ENCODE measurements at places on chromosomes 5 and 9.

GRCh38 chr9:37675661-37676060 lies 24.9 kb downstream of the FRMPD1 start:
- DNase-seq, result no peak

GRCh38 chr9:132651259-132651658 lies 18.5 kb downstream of the DDX31 start:
- DNase-seq, result no peak

DNA sequence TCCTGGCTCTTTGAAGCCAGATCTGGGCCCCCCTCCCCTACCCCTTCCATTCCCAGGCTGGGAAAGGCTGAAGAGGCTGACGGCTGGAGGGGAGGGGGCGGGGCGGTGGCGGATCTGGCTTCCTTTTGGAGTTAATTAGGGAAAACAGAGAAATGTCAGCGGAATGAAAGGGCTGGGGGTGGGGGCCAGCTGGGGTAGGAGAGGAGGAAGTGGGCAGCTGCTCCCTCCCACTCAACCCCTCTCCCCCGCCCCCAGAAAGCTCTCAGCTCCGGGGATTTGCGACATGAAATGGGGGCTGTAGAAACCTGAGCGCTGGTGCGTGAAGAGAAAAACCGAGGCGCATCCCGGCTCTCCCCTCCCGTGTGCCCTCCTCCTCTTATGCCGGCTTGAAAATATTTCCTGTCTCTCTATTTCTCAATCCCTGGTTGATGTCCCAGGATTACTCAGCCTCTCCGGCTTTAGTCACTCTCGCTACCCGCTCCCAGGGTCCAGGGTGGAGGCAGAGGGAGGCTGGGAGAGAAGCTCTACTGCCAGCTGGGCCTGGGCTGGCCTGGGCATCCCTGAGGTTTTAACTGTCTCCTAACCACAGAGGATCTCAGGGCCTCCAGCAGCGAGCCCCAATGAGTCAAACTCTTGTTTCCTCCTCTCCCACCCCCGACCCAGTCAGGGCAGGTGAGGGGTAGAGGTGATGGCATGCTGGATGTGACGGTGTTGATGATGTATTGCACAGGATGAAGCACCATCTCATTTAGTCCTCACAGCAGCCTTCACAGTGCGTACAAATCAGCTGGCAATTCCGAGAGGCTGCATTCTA lies 20.1 kb downstream of the PCDHGC5 start:
- DNase-seq, result peak; percentile 80

DNA sequence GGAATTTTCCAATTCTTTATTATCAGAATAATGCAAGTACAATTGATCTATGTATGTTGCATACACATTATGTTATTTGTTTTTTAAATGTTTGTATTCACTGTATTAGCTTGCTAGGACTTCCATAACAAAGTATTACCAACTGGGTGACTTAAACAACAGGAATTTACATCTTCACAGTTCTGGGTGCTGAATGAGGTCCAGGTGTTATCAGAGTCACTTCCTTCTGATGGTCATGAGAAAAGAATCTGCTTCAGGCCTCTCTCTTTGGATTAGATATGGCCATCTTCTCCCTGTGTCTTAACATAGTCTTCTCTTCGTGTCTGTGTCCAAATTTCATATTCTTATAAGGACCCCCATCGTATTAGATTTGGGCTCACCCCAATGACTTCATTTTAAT lies 229.1 kb upstream of the TRPC7 start:
- no peak for DNase-seq

DNA sequence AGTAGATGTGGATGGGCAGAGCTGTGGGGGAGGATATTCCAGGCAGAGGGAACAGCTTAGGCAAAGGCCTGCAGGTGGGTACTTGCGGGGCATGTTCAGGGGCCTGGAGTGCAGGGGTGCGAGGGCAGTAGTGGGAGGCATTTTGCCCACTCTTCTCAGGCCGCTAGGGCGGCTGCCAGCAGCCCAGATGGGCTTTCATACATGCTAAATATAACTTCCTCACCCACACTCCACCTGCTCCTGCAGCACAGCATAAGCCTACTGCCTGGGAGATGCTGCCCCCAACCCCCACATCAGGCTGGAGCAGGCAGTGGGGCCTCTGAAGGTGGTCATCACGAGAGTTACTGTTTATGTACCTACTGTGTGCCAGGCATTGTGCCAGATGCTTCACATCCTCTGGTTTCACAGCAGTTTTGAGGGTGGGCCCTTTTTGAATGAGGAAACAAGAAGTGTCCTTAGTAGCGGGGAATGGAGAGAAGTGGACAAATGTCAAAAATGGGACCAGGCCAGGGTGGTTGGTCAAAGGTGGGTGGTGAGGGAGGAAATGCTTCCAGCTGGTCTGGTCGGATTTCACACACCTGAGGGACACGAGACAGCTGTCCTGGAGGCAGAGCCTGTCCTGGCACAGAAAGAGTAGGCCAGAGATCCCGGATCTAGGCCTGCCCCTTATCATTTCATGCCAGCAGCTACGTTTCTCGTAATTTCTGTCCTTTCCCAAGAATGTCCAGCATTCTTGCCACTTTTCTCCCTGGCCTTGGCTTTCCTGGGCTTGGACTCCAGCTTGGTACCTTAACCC lies 12.1 kb downstream of the RGS14 start:
- DNase-seq, result no peak

DNA sequence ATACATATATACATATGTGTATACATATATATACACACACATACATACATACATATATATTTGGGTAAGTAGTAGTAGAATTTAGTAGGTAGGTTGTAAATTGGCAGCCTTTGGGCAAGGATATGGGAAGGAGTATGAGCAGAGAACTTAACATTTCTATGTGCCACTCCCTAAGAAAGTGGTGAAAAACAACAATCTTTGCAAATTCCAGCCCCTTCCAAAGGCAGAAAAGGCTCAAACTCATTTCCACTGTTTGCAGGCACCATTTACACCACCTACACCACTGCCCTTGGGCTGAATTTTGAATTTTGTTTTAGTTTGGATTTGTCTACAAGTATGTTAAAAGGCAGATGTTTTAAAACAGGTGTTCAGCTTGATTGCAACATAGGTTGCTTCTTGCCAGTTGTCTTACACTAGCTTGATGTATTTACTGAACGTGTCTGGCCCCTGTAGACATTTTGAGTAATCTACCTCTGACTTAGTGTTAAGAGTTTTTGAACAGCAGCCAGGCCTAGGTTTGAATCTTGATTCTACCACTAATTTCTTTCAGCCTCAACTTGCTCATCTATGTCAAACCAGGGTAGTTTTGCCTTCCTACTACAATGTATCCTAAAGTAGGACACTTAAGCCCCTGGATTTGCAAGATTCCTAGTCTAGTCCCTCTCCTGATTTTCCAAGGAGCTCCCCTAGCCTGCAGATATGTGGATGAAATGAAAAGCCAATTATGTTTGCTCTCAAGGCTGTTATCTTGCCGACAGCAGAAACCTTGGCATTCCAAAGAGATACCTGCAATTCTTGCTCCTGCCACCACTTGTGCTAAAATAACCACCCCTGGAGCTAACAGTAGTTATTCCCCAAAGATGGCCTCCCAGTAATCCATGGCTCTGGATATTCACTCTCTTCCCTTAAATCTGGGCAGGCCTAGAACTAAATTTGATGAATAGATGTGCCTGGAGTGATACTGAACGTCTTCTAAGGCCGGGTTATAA lies 156.2 kb upstream of the SLC44A1 start:
- DNase-seq, result no peak

DNA sequence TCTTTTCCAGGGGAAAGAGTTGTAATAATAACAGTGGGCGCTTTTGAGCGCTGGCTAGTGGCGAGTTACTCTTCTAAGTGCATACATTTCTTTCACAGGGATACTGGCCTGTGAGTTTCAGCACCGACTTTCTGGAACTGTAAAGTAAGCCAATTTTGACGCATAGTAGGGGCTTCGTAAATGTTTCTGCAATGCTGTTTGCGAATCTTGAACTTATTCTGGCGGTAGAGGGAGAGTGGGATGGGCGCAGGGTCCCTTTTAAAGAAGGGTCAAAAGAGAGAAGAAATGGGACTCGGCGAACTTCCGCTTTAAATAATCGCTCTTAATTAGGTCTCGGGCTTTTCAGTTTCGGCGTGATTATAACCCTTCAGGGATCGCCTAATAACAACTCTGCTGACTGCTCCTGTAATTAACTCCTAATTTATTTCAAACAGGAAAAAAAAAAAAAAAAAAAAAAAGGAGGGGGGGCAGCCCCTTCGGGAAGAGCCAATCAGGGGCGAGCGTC lies 351 bp upstream of the MSX2 start:
- DNase-seq, result no peak
